ENCODE measurements at places on chromosomes 4 and X.

- DNase-seq = no peak
Observed at GRCh38 chr4:56261027-56261426, 126.3 kb downstream of the AASDH start.

DNA sequence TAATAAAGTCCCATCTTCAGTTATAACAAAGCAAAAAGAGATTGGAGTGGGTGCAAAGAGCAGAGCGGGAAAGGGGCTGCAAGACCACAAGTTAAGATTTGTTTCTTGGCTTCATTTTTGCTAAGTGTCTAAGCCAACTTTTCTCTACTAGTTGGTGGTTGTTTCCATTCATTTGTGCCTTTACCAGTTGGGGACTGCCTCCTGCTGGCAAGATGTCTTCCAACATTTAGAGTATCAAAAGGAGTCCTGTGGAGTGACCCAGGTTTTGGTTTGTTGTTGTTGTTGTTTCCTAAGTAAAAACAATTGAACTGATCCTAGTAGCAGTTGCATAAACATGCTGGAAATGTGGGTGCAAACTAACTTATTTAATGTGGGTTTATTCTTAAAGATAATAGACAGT lies 121.1 kb downstream of the SPATA18 start:
- no peak for DNase-seq

GRCh38 chrX:77431227-77431626 lies 16.0 kb upstream of the FGF16 start:
- DNase-seq = no peak

- no peak for DNase-seq
Observed at GRCh38 chr4:156999175-156999517, 27.5 kb upstream of the PDGFC start.

DNA sequence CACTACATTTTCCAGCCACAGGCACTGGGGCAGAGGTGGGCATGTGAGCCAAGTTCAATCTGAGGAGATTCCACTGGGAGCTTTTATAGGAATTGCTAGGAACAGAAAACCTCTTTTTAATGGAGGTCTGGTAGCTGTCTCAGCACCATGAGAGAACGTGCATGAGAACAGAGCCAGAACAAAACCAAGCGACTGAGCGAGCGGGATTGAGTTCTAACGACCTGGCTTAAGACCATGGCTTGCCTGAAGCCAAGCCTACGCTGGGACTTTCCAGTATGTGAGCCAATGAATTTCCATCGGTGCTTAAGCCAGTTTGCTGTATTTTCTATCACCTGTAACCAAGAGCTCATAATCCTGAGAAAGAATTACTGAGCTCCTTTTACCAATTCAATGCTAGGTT lies 183.7 kb downstream of the NR3C2 start:
- DNase-seq = no peak

GRCh38 chr4:995311-996026 lies 2.3 kb upstream of the SLC26A1 start:
- no peak for DNase-seq

DNA sequence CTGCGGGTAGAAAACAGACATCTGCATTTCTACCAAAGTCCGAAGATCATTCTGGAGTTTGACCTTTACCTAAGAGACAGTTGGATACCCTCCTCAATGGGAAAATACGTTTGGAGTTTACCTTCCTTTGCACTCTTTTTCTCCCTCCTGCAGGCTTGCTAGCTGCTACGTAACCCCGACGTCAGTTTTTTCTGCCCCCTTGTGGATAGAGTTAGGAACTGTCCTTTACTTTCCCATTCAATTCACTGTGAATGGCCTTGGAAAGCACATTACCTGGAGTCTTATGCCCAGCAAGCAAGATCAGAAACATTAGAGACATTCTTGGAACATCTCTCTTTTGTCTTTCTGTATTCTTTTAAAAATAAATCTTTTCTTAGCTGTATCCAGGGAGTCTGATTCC lies 250.7 kb downstream of the NAP1L3 start:
- no peak for DNase-seq

GRCh38 chrX:70262952-70263567 lies 3.1 kb upstream of the P2RY4 start:
- DNase-seq = peak; percentile 0

DNA sequence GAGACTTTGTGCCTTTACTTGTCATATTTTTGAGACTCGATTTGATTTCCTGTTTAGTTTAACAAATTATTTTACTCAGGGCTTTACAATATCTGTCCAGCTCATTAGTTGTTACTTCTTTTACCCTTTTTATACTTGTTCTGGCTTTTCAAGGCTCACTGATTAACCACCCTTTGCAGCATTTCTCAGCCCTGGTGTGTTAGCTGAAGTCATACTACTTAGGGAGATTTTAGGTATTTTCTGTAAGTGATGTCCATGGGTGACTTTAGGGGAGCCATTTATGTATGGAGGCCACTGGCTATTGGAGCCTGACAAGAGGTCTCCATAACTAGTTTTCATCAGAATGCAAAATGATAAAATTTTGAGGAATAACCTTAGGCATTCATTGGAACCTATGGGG lies 147.2 kb downstream of the RPA4 start:
- DNase-seq = no peak

DNA sequence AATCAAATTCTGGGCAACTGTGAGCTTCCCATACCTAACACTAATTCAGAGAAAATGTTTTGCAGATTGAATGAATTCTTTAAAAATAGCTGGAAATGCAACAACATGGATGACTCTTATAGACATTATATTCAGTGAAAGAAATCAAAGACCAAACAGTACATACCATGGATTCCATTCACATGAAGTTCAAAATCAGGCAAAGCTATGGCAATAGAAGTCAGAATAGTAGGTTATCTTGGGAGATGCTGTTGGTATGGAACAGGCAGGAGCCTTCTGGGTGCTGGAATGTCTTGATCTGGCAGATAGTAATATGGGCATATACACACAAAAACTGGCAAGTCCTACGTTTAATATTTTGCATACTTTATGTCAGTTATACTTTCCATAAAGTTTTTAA lies 25.5 kb upstream of the CBLL2 start:
- no peak for DNase-seq

GRCh38 chrX:28586981-28587551 lies at the start of gene IL1RAPL1:
TSS of gene IL1RAPL1 (plus strand) at chrX:28587446.
- no peak for DNase-seq

- DNase-seq = no peak
Observed at GRCh38 chr4:70714079-70714887, 7.5 kb upstream of the RUFY3 start.

GRCh38 chr4:171676555-171677215 lies 136.5 kb upstream of the GALNTL6 start:
- DNase-seq = no peak

- no peak for DNase-seq
Observed at GRCh38 chr4:101345271-101345595, 2.1 kb downstream of the PPP3CA start.

- no peak for DNase-seq
Observed at GRCh38 chr4:124955476-124955875, 242.9 kb upstream of the ANKRD50 start.

GRCh38 chrX:68648960-68649359 lies 1.5 kb downstream of the STARD8 start:
- no peak for DNase-seq

- DNase-seq = no peak
Observed at GRCh38 chr4:156824451-156825060, 147.0 kb downstream of the PDGFC start.

DNA sequence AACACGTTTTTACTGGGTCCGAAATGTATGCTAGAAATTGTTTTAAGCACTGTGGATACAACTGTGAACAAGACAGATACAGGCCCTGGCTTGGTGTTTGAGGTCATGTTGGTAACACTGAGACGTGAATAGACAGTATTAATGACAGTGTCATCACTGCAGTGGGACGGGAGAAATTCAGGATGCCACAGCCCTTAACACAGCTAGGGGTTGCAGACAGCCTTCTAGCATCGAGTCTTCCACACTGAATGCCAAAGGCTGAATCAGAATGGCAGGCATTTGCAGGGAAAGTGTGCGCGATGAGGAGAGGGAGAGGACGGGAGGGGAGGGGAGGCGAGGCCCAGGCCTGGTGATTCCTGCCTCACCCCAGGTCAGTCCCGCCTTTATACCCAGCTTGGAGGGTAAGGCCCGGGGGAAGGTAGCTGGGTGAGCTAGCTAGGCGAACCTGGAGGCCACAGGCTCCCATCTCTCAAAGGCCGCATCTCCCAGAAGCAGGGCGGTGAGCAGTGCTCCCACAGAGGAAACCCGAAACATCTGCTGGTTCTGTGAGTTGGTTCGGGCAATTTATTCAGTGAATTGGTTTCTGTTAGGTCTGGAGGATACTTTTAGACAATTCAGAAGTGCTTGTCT lies 44.1 kb upstream of the CLDN24 start:
- DNase-seq = no peak

DNA sequence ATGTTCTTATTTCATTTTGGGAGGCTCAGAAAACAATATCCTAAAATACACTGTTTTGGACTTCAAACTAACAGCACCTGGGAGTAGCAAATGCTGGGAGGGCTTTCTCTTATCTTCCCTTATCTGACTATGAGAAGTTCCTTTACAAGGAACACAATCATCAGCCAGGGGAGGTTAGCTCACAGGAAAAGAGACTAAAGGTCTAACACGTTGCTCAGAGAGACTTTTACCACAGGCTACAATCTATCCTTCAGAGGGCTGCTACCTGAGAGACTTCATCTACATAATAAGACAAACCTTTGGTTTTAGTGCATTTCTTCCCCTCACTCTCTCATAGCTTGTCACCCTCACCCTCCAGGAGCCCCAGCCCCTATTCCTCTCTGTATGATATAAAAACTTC lies 35.8 kb downstream of the MEPE start:
- DNase-seq = no peak

- DNase-seq = no peak
Observed at GRCh38 chrX:6674734-6675133, 139.8 kb upstream of the VCX3A start.

DNA sequence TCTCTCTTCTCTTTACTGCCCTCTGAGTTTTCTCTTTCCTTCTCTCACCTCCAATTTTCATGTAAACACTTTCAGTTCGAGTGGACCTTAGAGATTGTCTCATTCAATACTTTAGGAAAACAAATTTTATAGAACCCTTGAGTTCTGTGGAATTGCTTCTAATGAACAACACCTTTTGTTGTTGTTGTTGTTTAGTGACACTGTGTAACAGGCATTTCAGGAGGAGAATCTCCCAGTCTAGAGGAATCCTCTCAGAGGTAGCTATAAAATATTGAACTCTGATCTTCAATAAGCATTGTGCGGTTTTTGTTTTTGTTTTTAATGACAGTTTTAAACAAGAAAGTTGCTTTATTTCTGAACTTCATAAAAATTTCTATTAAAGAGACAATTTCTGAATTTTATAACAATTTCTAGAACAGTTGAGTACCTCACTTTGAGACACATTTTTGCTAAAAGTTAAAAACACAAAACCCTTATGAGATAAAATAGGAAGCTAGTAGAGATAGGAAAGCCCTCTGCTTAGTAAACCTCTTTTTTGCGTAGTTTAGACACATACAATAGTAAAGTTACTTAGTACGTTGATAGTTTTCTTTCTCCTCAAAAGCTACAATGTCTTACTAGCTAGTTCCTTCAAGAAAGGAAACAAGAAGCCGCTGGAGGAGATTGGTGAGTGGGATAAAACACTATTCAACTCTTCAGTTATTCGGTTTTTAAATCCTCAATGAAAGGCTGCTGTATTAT lies 38.8 kb downstream of the CLCN3 start:
- DNase-seq = no peak

GRCh38 chr4:25984266-25984665 lies 70.2 kb downstream of the SMIM20 start:
- no peak for DNase-seq

- no peak for DNase-seq
Observed at GRCh38 chr4:159352609-159353008, 249.7 kb downstream of the RAPGEF2 start.

DNA sequence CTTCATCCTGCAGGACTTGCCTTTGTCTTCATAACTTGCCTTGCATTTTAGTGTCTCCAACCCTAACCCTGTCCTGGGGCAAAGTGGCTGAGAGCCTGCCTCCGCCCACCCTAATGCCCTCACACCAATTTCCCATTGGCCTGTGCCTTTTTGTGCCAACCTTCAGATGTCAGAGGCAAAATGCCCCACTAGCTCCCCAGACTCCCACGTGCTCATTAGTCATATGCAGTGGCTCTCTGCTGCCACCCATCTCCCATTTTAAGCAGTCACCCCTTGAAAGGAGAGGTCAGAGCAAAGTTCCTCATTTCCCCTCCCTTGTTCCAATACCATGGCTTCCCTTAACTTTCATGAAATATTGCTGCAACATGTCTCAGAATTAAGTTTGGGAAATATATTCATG lies 74.8 kb upstream of the PASD1 start:
- DNase-seq = peak; percentile 30

DNA sequence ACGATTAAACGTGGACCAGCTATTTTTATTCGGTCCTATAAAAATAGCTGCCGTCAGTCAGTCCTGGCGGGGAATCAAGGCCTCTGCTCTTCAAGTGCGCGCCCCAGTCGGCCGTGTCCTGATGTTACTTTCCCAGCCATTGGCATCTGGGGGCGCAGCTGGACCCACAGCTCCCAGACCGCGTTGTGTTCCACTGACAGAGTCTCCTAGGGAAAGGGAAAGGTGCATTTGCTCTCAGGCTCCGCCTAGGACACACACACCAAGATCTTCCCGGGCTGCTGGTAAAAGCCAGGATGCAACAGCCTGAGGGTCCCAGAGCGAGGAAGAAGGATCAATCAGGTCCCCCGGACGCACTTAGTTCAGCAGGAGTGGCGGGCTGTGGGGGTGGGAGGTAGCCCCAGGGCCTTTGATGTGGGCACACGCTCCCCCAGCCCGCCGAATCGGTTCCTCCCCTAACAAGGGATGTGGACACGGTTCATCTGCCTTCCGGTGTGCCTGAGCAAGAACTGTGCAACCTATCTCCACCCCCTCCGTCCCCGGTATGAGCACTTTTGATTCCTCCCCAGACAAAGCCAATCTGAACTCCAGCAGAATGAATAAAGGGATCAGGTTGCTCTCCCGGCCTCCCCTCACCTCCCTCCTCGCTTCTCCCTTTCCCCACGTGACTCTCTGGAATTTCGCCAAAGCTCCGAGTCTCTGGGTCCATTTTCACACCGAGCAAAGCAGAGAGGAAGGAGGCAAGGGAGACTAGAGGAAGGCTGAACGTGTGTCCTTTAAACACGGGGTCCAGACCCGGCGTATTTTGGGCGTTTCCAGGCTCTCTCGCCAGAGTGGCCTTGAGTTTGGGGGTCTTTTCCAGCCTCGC lies 626 bp upstream of the FRAS1 start:
- peak; percentile 19 for DNase-seq

DNA sequence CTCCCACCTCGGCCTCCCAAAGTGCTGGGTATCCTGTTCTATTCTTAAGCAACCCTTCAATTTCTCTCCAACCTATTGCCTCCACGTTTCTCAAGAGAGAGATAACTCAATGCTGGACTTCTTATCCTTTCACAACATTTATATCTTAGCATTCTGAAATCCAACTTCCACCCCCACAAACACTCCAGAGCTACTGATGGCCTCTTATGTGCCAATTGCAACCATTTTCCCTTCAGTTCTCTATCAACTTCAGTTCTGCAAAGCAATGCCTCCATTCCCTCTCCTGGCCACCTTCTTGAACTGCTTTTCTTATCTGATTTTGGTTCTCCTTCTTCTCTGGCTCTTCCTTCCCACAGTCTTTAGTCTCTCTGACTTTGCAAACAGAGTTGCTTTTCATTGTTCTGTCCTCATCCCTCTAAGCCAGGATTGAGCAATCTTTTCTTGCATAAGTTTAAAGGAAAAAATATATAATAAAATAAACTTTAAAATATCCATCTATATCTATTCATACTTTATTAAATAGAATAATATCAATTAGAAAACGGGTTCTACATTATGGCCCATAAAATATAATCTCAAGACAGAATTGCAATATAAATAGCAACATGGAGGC lies 3.6 kb upstream of the STBD1 start:
- DNase-seq = no peak

GRCh38 chr4:121277194-121278105 lies 103.4 kb downstream of the QRFPR start:
- DNase-seq = no peak

All from CD4-positive, alpha-beta T cell treated with Interleukin-17A for 1 hour (primary cell).